ENCODE measurements at places on chromosomes 1 and 21. TPM values are rescaled to one million over a fixed set of nuclear protein-coding genes. Genes with fewer than 3 reads are reported as not detected.

DNA sequence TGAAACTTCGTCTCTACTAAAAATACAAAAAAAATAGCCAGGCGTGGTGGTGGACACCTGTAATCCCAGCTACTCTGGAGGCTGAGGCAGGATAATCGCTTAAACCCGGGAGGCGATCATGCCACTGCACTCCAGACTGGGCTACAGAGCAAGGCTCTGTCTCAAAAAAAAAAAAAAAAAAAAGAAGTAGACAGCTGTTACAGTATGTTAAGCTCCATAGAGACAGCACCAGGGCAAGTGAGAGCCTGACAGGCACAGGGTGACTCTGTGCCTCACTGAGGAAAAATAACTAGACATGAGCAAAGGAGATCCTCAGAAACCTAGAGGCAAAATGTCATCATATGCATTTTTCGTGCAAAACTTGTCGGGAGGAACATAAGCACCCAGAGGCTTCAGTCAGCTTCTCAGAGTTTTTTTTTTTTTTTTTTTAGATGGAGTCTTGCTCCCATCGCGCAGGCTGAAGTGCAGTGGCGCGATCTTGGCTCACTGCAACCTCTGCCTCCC lies 9.0 kb upstream of the PRDX1 start:
- no peak for DNase-seq

DNA sequence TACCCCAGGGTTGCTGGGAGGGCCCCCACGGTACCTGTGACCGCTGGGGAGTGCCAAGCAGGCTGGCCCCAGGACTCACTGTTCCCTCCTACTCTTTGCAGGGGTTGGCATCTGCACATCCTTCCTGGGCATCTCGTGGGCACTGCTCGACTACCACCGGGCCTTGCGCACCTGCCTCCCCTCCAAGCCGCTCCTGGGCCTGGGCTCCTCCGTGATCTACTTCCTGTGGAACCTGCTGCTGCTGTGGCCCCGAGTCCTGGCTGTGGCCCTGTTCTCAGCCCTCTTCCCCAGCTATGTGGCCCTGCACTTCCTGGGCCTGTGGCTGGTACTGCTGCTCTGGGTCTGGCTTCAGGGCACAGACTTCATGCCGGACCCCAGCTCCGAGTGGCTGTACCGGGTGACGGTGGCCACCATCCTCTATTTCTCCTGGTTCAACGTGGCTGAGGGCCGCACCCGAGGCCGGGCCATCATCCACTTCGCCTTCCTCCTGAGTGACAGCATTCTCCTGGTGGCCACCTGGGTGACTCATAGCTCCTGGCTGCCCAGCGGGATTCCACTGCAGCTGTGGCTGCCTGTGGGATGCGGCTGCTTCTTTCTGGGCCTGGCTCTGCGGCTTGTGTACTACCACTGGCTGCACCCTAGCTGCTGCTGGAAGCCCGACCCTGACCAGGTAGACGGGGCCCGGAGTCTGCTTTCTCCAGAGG lies 6.8 kb downstream of the XKR8 start:
- DNase-seq, result no peak

- DNase-seq, result no peak
These were observed 24.9 kb downstream of the KCNN3 start for GRCh38 chr1:154845174-154845573.

- no peak for DNase-seq
These were observed 1.2 kb downstream of the BTF3L4 start for GRCh38 chr1:52057255-52057654.

DNA sequence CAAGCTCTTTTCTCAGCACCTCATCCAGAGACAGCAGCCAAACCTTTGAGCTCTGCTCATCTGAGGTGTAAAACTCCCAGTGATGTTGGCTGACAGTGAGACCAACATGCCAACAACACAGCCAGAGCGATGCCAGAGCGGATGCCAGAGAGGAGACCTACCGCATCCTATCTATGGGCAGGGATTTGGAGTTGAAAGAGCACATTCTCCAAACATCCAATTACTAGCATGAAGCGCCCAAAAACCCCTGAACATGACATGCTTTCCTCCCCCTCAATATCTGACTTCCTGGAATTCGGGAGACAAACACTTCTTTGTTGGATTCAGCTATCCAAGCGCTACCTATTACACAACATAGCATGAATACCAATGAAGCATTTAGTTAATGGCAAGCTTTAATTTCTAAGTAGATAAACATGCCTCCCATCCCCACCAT lies 23.1 kb upstream of the PAXBP1 start:
- no peak for DNase-seq

DNA sequence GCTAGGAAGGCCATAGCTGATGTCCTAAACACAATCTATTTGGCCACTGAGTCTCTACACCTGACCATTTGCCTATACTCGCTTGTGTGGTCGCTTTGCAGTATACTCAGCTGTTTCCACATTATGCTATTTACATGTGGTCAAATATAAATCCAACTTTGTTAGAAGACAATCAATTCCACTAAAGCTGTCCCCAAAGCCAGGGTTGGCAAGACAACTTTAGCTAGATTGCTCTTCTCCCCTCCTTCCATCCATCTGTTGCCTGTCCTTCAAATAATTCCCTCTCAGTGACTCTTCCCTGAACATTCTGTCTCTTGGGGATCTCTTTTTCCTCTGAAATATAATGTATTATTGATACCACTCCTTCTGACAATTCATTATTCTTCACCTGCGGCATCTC lies 30.1 kb downstream of the AVPR1B start:
- DNase-seq, result no peak

GRCh38 chr1:38444770-38445442 lies 398.3 kb upstream of the POU3F1 start:
- no peak for DNase-seq

DNA sequence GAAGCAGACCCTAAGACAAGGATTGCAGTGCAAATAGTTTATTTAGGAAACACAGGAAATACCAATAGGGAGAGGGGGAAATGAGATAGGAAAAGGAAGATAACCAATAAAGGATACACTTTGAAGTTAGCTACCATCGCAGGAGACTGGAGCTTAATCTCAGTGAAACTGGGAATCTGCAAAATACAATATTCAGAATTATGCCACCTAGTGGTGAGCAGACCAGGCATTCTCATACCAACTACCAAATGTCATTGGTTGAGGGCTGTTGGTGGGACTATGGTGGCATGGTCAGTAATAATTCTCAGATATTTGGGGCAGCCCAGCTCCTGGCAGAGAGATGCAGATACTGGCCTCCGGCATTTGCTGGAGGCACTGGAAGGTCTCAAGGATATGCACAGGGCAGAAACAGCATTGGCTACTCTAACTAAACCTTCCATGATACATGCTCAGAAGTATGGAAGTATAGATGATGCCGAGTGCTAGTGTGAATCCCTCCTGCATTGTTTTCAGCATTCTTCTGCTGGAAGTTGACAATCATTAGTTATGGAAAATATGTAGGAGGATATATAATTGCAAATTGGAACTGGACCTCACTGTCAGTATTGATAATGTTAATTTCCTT lies 11.8 kb upstream of the ZFP69B start:
- no peak for DNase-seq

DNA sequence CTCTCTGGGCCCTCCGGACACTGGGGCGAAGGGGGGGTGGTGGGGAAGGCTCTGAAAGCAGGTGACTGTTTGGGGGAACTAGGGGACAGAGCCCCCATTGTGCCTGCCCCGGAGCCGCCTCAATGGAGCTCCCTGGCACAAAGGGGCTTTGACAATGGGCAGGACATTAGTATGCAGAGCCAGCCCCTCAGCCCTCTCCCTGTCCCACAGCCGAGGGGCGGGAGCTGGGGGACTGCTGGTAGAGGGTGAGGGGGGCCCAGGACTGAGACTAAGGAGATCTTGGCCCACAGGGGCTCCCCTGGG lies 7.8 kb downstream of the KCNJ10 start:
- no peak for DNase-seq

- no peak for DNase-seq
These were observed 7.0 kb upstream of the RWDD3 start for GRCh38 chr1:95226781-95227660.

DNA sequence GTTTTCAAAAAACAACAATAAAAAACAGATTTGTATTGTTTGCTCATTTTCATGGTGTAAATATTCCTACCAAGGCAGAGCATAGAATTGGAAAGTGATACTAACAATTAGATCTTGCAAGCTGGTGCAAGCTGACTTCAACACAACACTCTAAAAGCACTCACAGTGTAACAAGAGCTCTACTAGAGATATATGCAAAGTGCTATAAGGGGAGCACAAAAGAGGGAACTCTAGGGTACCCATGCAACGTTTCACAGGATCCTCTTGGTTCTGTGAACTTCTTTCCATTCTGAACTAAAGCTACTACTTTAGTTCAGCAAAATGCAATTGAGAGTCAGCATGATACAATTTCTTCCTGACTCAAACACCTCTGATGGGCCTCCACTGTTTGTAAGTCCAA lies 78.3 kb downstream of the ATP1B1 start:
- DNase-seq, result no peak

DNA sequence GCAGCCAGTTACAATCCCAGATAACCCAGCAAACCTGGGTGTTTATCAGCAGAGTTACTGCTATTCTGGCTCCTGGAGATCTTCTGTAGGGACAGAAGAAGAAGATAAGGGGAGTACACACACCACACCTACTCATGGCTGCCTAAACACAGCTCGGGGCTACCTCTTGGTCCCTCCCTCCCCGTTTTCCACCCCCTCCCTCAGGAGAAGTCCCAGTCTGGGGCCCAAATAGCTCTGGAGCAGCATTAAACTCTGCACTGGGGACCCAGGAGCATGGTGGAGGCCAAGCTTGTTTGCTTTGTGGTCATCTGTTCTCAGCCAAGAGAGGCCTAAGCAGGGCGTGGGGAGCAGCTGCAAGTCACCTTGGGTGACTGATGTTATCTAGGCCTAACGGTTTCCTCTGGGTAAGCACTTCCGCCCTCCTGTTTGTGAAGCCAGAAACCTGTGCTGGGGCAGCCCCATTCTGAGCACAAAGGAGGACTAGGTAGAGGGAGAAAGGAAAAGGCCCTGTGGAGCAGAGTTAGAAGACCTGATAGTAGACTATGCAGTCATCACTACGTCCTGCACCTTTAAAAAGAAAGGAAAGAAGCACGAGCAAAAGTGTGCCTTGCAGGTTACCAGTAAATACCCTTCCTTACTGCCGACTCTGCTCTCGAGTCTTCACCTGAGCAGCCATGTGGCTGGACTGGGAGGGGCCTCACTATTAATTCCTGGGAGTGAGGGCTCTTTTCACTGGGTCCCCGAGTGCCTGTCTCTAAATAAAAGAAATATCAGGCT lies 2.0 kb upstream of the RCSD1 start:
- no peak for DNase-seq

The PODN gene
- polyA plus RNA-seq, result 7.1 TPM

The AMY1B gene
- polyA plus RNA-seq, result 0.47 TPM

The ANKRD65 gene
- 14.2 TPM for polyA plus RNA-seq

The STRIP1 gene
- polyA plus RNA-seq, result 33.9 TPM

The AADACL3 gene
- polyA plus RNA-seq, result not detected

The ERICH3 gene
- polyA plus RNA-seq, result 0.08 TPM

The CYP4X1 gene
- 3.1 TPM for polyA plus RNA-seq

Data from muscle of arm (tissue), 14 donors.